ENCODE measurements at places on chromosomes 7 and 10.
A peak's percentile ranks its signal among the peaks of the same experiment; 100 is the strongest.

DNA sequence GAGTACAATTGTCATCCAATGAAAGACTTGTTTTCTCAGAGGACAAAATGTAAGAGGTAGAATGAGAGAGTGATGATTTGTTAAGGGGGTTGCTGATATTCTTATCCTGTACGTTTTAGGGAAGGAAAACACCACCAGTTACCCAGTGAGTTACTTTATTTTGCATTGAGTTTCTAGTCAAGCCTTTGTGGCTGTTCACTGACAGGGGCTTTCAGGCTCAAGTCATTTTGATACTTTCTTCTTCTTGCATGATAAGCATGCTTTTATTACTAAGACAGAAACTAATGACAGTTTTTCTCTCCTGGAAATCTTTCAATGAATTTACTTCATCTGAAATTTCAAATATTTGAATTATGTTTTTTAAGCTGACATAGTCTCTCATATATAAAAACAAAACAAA is 710.2 kb upstream of the POM121L12 start:
- DNase-seq: no peak

DNA sequence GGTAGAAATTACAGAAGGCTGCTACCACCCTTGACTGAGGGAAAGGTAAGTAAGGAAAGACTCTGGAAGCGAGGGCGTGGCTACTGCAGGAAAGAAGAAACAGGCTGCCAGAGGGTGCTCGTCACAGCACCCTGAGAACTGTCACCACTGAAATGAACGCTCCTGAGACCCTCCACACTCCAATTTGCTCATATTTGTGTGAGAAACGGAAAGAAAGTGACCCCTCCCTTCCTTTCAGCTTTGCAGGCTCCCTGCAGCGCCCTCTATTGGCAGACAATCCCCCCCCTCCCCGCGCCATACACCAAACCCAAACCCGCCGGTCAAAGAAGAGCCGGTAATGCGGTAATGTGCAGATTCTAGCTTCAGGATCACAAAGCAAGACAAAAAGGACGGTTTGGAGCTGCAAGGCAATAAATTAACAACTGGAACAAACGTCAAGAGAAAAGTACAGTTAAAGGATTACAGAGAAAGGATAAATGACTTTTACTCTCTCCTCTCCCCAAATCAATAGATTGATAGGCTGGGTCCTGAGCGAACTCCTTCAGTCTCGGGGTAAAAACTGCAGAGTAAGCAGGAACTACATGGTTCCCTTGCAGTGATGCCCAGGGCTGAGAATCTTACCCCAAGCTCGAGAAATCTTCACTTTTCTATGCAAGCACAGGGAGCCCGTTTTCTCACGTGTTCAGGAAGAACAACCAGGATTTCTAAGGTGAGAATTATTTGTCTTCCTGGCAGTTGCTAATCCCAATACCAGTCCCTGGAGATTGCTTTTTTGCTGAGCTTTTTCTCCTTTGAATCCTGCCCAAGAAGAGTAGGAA is 47.6 kb downstream of the STEAP1B start:
- peak; percentile 54 for DNase-seq

DNA sequence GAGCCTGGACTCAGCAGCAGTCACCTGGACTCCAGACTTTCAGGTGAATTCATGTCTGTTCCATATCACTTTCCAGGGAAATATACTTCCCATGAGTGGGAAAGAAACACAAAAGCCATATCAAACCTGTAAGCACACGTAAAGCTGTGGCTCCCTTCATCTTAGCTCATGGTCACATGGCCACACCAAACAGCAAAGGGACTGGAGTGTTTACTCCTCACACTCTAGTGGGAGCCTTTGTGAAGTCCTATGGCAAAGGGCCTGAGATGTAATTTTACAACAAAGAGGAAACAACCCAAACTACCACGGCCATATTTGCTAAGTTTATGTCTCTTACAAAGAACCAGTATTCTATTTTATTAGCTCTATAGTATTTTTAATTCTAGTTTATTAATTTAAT is 16.3 kb downstream of the SFTPA1 start:
- DNase-seq: no peak

DNA sequence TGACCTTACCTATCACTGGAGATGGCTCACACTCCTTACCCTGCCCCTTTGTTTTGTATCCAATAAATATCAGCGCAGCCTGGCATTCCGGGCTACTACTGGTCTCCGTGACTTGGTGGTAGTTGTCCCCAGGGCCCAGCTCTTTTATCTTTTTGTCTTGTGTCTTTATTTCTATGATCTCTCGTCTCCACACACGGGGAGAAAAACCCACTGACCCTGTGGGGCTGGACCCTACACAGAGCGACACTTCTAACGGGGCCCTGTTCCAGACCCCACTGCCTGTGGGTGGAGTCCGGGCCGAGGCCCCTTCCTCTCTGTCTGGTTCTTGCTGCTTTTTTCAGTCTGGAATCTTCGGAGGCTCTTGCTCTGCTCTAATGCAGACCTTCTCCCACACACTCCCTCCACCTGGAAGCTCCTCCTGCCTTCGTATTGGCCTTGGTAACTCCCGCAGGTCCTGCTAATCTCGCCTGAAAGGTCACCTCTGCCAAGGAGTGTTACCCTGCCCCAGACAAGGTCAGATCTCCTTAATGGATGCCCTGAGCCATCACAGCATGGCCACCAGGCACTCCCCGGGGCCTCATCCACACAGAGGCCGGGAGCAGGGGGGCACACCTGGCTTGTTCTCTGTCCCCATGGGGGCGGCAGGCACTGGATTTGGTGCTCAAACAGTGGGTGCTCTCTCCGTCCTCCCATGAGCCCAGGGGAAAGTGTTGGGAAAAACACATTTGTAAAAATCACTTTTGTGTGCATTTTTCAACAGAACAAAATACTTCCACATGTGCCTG is 531.7 kb downstream of the PTPRN2 start:
- no peak for DNase-seq

- no peak for DNase-seq
These were observed 39.4 kb upstream of the ZNF488 start for GRCh38 chr10:47423476-47423875.

DNA sequence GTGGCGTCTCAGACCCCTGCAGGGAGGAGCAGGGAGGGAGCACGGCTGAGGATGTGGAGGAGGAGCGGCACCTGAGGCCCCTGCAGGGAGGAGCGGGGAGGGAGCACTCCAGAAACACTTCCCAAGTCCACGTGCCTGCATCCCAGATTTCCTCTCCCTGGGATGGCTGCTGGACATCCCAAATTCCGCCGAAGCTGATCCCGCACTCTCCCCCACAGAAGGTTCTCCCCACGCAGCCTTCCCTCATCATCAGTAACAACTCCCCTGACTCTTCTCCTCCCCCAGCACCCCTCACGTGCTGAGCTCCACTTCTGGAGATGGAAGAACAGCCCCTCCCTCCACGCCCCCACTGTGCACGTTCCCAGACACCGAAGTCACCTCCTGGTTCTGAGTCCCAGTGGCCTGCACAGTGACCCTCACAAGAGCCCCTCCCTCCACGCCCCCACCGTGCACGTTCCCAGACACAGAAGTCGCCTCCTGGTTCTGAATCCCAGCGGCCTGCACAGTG is 17.8 kb upstream of the FOXL3 start:
- DNase-seq: no peak

- no peak for DNase-seq
These were observed 45.9 kb upstream of the CUL1 start for GRCh38 chr7:148652773-148653172.

- no peak for DNase-seq
These were observed 109.9 kb downstream of the JCAD start for GRCh38 chr10:29949411-29950011.

- DNase-seq: no peak
These were observed 405.5 kb downstream of the ANKRD7 start for GRCh38 chr7:118629898-118630438.

DNA sequence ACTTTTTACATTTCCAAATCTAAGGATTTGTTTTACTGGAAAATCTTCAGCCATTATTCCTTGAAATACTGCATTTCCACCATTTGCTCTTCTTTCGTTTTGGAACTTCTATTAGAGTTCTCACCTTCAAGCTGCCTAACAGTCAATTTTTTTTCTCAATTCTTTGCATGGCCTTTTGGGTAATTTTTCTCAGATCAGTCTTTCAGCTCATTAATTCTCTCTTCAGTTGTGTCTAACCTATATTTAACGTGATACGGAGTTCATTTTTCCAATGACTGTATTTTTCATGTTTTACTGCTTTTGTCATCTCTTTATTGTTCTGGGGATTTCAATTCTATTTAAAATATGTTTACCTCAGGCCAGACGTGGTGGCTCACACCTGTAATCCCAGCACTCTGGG is 123.7 kb upstream of the AOAH start:
- no peak for DNase-seq

- DNase-seq: no peak
These were observed 17.3 kb downstream of the CAMK2B start for GRCh38 chr7:44307905-44308595.

DNA sequence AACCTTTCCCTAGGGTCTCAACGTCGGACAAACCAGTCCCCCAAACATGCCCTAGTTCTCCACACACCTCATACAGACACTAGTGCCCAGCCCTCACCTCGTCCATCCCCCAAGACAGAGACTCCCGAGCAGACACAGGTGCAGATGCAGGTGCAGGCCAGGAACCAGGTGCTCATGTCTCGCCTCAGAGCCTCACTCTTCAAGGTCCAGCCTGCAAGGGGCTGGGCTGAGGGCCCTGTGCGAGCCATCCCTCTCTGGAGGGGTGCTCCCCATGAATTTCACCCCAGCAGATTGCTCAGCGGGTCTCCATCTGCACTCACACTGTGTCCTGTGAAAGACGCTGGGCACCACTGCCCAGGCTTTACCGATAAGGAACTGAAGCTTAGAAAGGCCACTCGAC is 36.9 kb upstream of the TUBB8 start:
- no peak for DNase-seq

GRCh38 chr10:12061124-12061523 is 7.6 kb upstream of the DHTKD1 start:
- no peak for DNase-seq

DNA sequence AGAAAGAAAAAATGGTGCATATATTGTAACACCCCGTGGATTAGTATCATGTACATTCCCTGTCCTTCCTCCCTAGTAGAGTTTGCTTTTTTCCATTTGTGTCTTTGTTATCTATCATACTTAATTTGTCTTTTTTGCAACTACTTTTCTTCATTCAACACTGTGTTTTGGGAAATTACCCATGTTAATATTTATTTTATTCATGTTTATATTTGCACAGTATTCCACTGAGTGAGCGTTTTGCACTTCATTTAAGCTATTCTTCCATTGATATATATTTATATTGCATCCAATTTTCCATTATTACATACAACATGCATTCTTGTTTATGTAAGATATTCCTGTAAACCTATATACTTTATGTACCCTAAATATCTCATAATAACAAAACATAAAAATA is 57.6 kb upstream of the FAM171A1 start:
- DNase-seq: no peak

DNA sequence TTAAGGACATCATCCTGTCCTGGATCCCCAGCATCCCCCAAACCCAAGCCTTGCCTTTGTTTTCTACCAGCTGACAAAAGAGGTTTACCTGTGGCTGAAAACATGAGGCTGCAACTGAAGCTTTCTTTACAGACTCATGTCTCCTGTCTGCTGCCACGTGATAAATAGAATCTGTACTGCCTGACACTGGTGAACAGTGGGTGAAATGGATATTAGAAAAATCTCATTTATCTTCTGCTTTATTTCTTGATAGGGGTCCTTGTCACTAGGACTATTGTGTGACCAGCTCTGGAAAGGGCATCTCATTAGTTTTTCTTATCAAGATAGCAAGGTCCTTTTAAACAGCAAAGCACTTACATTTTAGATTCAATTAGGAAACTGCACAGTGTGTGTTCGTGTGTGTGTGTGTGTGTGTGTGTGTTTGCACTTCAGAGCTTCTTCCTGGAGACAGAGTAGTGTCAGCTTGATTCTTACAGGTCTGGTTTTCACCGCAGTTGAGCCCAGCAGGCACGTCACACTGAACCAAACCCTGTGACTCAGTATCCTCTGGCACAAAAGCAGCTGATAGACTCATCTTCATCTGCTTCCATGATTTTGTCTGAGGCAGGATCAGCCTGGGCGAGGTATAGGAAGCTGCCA is 373.5 kb upstream of the CELF2 start:
- no peak for DNase-seq

- no peak for DNase-seq
These were observed 85.0 kb downstream of the TMEM106B start for GRCh38 chr7:12296051-12296570.

DNA sequence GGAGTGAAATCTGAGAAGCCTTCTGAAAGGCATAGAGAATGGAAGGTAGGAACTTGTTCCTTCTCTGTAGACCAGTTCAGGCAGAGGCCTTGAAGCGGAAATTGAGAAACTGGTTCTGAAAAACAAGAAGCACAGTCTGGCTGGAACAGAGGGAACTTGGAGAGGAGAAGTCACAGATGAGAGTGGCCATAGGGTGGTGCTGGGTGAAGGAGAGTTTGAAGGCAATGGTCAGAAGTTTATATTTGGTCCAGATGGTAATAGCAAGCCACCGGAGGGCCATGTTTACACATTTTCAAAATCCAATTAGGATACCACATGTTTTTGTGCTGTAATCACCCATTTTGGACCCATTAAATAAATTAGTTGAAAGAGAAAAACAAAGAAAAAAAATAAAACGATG is 692.5 kb downstream of the INHBA start:
- no peak for DNase-seq

- no peak for DNase-seq
These were observed 147.5 kb downstream of the RAB11FIP2 start for GRCh38 chr10:117899181-117899683.
